ENCODE measurements at places on chromosomes 7 and 10. TPM values are rescaled to one million over a fixed set of nuclear protein-coding genes. Genes with fewer than 3 reads are reported as not detected.

CCDC3 gene
- 6.3 TPM for total RNA-seq

DNA sequence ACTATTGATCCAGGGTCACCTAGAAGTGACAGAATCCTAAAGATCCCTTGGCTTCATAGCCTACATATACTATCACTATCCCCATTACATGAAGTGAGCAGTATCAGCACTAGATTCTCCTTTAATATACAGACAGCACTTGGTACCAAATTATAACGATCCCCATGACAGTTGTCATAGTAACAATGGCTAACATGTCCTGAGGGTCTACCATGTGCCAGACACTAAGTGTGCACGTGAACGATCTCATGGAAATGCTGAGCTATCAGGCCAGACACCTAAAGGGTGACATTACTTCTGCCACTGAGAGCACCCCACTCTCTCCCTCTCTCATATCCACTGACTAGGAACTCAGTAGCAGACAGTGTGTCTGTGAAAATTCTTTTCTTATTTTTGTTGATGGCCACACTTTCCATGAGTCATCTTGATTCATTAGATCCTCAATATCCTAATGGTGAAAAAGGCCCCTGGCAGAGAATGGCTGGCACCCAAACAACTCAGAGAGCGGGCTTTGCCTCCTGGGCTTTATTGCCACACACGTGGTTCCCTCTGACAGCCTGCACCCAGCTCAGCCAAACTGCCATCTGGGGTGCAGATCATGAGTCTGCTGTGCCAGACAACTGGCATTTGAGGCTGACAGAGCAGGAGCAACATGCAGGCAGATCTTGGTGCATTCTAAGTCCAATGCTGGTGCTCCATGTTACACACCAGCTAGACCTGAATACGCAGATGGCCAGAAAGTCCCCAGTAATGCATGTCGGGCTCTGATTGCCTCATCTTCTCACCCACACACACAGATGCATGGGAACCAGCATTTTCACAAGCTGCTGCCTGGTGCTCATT lies 176.3 kb downstream of the DGKI start:
- DNase-seq, result no peak

DNA sequence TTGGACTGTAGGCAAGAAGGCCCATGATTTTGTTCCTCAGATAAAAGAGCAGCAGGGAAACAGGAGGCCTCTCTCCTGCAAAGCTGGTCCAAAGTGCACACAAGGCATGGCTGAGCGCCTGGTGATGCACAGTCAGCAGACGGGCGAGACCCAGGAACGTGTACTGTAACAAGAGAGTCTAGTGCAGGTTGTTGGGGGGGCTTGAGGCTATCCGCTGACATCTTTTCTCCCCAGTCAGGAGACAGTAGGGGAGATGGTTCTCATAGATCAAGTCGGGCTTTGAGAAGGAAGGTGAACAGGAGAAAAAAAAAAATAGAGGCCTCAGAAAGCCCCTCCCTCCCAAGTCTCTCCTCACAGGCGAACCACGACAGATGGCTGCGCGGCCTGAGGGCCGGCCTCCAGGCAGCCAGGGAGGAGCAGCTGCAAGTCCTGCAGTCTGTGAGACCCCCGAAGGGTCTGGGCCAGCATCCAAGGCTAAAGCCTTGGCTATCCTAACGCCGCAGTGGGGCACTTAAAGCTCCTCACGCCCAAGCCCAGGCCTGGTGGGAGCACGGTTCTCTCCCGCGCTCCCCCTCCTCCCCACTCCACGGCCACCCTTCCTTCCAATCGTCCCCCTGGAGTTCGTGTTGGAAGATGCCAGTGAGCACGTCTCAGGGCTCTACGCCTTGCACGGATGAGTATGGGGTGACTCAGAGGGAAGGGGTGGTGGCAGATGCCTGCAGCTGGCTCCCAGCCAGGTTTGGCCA lies 68.3 kb downstream of the PRKAG2 start:
- no peak for DNase-seq

DNA sequence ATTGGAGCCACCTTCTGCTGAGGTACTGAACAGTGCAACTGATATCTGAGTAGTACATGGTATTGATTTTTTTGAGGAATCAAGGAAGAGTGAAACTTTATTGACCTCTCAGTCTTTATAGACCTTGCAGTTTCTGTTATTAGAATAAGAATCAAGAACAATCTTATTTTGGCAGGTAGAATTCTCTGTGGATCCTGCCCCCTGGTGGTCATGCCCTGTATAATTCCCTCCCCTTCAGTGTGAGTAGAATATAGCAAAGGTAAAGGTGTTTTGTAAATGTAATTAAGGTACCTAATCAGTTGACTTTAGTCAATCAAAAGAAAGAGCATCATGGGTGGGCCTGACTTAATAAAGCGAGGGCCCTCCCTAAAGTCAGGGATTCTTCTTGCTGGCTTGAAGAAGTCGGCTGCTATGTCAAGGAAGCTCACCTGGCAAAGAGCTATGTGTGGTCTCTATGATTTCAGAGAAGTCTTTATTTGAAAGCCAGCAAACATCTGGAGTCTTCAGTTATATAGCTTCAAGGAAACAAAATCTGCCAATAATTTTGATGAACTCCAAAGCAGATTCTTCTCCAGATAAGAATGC lies 142.8 kb downstream of the LSM5 start:
- DNase-seq, result no peak

DNA sequence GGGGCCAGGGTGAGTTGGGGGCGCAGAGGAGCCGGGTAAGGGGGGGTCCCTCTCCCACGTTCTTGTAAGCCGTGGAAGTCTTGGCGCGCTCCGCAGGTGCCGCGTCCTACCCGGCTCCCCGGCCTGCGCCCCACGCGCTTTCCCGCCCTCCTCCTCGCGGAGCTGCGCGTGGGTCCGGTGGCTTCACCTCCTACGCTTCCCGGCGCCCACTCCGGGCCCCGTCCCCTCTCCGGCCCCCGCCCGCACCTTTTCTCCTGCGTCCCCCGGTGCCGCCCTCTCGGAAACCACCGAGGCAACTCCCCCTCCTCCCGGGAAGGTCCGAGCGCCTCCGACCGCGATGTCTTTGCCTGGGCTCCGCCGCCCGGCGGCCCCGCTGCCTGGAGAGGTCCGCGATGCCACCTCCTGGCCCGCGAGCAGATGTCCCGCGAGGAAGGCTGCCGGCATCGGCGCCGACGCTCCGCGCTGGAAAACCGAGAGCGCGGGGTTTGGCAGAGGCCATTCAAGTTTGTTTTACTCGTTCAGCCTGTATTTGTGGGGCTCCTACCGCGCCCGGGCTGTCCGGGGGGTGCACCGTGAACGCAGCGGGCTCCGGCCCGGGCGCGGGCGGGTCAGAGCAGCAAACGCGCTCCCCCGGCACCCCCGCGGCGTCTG lies 2.4 kb upstream of the NKX6-2 start:
- peak; percentile 81 for DNase-seq

DNA sequence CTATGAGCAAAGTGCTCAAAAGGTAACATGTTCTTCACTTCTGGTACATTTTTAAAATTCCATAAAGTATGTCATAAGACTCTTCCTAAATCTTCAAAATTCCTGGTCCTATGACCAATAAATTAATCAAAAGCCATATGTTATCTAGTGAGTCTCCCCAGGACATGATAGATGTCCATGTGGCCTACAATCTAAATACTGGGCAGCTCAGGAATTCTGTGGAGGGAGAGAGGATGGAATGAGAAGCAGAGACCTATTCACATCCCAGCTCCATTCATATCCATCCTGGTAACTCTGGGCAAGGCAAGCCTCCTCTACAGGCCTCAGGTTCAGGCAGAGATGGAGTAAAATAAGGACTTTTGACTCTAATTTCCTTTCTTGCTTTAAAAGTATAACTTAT lies 224.8 kb downstream of the MTERF1 start:
- no peak for DNase-seq
